Progenitor cell of endocrine pancreas (in vitro differentiated cells): ENCODE measurements at places on chromosomes 7 and 10.
A peak's percentile ranks its signal among the peaks of the same experiment; 100 is the strongest.

GRCh38 chr7:12233175-12233574, 22.1 kb downstream of the TMEM106B start:
- peaks cover 17% of the 10 kb centered on the region for H3K36me3 ChIP-seq
- DNase-seq: no peak

DNA sequence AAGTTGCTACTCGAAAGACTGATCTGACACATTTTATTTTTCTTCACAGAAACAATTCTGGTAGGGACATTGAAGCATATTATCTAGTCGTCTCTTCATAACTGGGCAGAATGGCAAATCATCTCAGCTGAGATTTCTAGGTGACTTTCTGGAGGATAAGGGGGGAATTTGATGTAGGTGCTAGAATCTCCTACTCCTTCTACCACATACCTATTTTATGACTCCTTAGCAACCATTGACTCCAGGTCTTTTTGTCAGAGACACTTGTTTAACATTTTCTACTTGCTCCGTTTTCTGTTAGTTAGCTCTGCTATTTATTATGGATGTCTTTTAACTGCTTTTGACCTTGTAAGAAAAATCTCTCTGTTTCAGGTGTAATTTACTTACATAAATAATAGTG, 380.9 kb upstream of the SEMA3C start:
- no peak overlapping the region for H3K27ac ChIP-seq
- peaks cover 7% of the 10 kb centered on the region for H3K4me1 ChIP-seq
- no peaks in the 10 kb centered on the region for H3K36me3 ChIP-seq
- DNase-seq: no peak

DNA sequence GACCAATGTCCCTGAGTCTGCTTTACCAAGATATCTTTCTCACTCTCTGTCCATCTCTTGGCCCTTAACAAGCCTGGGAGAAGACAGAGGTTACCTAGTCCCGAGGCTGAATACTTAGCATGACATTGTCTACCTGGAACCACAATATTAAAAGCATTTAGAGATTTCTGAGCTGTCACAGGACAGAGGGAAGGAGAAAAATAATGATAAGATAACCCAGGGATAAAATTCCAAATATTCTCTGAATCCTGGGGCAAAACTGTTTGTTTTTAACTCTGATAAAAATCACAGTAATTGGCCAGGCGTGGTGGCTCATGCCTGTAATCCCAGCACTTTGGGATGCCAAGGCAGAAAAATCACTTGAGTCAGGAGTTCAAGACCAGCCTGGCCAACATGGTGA, 12.0 kb upstream of the MAPK8 start:
- H3K27ac ChIP-seq: no peak overlapping the region
- H3K4me1 ChIP-seq: peaks cover 11% of the 10 kb centered on the region
- H3K36me3 ChIP-seq: no peaks in the 10 kb centered on the region
- no peak overlapping the region for H3K4me3 ChIP-seq
- DNase-seq: no peak

DNA sequence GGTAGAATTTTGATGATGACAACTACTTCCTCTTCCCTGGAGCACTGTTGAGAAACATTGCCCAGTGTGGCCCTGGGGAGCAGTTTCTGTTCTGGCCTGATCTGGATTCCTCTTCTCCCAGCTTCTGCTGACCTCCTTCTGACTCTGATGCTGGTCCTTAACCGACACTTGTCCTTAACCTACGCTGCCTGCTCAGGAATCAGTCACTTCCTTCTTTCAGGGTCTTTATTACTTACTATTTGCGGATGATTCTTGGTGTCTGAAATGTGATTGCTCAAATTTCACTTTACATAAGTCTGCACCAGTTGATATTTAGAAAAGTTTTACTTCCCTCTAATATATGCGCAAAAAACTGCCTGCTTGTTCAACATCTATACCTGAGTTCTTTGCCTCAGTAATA, 164.1 kb downstream of the PTEN start:
- no peaks in the 10 kb centered on the region for H3K36me3 ChIP-seq
- H3K4me3 ChIP-seq: no peak overlapping the region
- H3K4me1 ChIP-seq: peaks cover 8% of the 10 kb centered on the region
- H3K27ac ChIP-seq: peak overlapping the region; percentile 2

- H3K4me1 ChIP-seq: no peaks in the 10 kb centered on the region
- H3K36me3 ChIP-seq: no peaks in the 10 kb centered on the region
- H3K27ac ChIP-seq: no peak overlapping the region
- no peaks in the 10 kb centered on the region for H3K27me3 ChIP-seq
- DNase-seq: no peak
Observed at GRCh38 chr7:15778191-15778590, 91.7 kb upstream of the MEOX2 start.

GRCh38 chr7:36010656-36011587, 142.1 kb upstream of the EEPD1 start:
- H3K27me3 ChIP-seq: peaks cover 6% of the 10 kb centered on the region
- DNase-seq: no peak
- H3K36me3 ChIP-seq: no peaks in the 10 kb centered on the region
- no peaks in the 10 kb centered on the region for H3K4me1 ChIP-seq
- H3K4me3 ChIP-seq: no peak overlapping the region

DNA sequence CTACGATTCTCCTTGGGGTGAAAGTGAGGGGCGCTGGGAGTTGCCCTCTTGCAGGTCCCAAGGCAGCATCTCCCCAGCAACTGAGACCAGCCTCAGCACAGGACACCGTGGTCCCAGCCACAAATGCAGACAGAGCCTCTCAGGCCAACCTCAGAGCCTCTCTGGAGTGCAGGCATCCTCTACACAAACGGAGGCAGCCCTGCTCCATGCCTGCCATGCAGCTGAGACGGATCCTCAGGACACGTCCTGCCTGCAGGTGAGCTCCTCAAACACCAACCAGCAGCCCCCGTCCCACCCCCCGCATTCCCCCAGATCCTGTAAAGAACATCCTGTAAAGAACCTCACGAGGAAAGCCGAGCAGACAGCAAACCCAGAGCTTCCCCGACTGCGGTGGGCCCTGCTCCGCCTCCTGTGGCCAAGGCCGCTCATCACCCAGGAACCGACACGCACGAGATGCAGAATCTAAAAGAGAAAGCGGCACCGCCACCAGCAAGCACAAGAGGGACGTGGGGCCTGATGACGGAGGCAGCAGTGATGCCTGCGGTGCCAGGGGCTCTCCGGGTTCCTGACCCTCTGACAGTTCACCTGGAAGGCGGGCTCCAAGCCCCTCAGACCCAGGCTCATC, 186.9 kb downstream of the PTPRN2 start:
- no peak for DNase-seq
- no peak overlapping the region for H3K27ac ChIP-seq
- H3K4me1 ChIP-seq: peaks cover 10% of the 10 kb centered on the region
- peaks cover 3% of the 10 kb centered on the region for H3K36me3 ChIP-seq

DNA sequence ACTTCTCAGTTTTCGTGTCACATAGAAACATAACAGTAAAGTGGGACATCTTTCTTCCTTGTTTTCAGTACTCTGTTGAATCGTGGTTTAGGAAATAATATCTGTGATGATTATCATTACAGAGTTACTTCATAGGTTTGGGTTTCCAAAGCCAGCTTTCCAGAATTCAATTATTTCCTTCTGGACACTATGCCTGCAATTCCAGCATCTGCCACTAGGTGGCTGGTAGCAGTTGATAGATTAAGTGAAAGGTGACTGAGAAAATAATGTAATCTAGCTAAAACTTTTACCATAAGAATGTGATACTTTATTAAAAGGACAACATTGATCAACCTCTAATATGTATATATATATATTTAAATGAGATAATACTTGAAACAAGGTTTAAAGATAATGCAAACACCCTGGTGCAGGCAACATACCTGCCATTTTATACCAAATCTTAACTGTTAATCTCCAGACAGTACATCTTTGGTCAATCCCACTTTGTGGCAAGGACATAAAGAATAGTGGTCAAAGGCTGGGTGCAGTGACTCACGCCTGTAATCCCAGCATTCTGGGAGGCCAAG, 102.6 kb downstream of the SH3PXD2A start:
- H3K36me3 ChIP-seq: no peaks in the 10 kb centered on the region
- no peaks in the 10 kb centered on the region for H3K27me3 ChIP-seq
- no peak for DNase-seq
- H3K27ac ChIP-seq: no peak overlapping the region
- no peak overlapping the region for H3K4me3 ChIP-seq
- H3K4me1 ChIP-seq: peaks cover 2% of the 10 kb centered on the region

GRCh38 chr10:1551636-1552338, 185.5 kb downstream of the ADARB2 start:
- H3K36me3 ChIP-seq: no peaks in the 10 kb centered on the region
- peaks cover 12% of the 10 kb centered on the region for H3K4me1 ChIP-seq
- no peak for DNase-seq
- H3K27me3 ChIP-seq: peaks cover 11% of the 10 kb centered on the region
- no peak overlapping the region for H3K4me3 ChIP-seq

- no peak overlapping the region for H3K4me3 ChIP-seq
- H3K4me1 ChIP-seq: no peaks in the 10 kb centered on the region
- no peak overlapping the region for H3K27ac ChIP-seq
- DNase-seq: no peak
Observed at GRCh38 chr7:116836048-116836447, 26.3 kb upstream of the CAPZA2 start.

DNA sequence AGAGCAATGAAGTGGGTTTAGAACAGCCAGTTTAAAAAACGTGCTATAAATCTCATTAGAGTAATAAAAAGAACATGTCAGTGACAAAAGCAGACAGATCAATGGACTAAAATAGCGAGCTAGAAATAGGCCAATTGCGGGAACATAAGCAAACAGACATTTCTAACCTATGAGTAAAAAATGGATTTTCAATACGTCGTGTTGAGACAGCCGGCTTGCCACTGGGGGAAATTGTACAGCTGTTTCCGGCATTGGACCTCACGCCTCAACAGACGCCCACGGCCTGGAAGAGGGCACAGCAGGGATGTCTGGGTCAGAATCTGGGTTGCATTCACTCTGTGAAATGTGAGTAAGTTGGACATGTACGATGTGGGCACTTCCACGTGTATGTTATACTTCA, 92.9 kb downstream of the SVOPL start:
- peaks cover 38% of the 10 kb centered on the region for H3K4me1 ChIP-seq
- peak overlapping the region; percentile 94 for H3K27ac ChIP-seq
- no peaks in the 10 kb centered on the region for H3K27me3 ChIP-seq
- peak overlapping the region; percentile 26 for H3K4me3 ChIP-seq

- no peak overlapping the region for H3K4me3 ChIP-seq
- H3K4me1 ChIP-seq: peaks cover 12% of the 10 kb centered on the region
- H3K27ac ChIP-seq: no peak overlapping the region
Observed at GRCh38 chr7:16684935-16685334, 39.0 kb downstream of the BZW2 start.

GRCh38 chr10:101237081-101237981, 8.1 kb upstream of the LBX1 start:
- no peak for DNase-seq
- H3K27me3 ChIP-seq: peaks cover 92% of the 10 kb centered on the region
- H3K36me3 ChIP-seq: no peaks in the 10 kb centered on the region
- H3K4me3 ChIP-seq: no peak overlapping the region
- H3K4me1 ChIP-seq: peaks cover 3% of the 10 kb centered on the region

- H3K27me3 ChIP-seq: no peaks in the 10 kb centered on the region
- DNase-seq: no peak
- no peak overlapping the region for H3K4me3 ChIP-seq
- H3K27ac ChIP-seq: no peak overlapping the region
- no peaks in the 10 kb centered on the region for H3K4me1 ChIP-seq
Observed at GRCh38 chr7:144118341-144118740, 4.6 kb upstream of the OR2A14 start.

GRCh38 chr7:47087866-47088265, 494.0 kb downstream of the TNS3 start:
- H3K36me3 ChIP-seq: no peaks in the 10 kb centered on the region
- no peak overlapping the region for H3K4me3 ChIP-seq
- no peak overlapping the region for H3K27ac ChIP-seq
- peaks cover 3% of the 10 kb centered on the region for H3K27me3 ChIP-seq
- H3K4me1 ChIP-seq: no peaks in the 10 kb centered on the region
- no peak for DNase-seq

DNA sequence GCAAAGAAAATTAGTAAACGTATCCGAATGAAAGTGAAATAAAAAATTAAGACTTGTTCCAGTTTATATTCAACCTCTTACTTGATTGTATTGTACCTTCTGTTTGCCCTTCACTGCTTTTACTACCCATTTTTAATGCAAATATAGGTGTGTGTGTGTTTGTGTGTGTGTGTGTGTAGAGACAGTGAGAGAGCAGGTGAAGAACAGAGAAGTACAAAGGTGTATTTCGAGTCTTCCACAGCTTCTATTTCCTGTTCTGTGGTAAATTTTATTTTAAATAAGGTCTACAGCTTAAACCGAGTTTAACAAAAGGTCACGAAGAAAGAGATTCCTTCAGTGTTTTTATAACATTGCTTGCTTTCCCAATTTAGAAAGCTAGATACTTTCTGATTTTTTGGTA, 12.7 kb upstream of the SVIL start:
- no peaks in the 10 kb centered on the region for H3K27me3 ChIP-seq
- no peak for DNase-seq
- H3K4me1 ChIP-seq: peaks cover 27% of the 10 kb centered on the region

DNA sequence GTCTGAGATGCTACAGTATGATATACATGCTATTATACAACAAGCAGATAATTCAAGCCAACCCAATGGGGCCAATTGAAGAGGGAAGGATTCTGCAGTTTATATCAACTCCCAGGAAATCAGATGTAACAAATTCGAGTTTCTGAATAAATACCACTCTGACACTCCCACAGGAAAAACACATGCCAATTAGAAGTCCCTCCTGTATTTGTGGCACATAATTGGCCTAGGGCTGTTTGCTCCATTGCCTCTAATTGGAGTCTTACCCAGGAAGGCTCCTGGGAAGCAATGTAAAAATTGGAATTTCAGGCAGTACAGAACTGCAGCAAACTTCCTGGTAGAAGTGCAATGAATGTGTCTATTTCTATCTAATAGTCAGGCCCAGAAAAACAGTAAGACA, 4.7 kb downstream of the PPA1 start:
- peaks cover 4% of the 10 kb centered on the region for H3K36me3 ChIP-seq
- peaks cover 18% of the 10 kb centered on the region for H3K4me1 ChIP-seq
- H3K27me3 ChIP-seq: no peaks in the 10 kb centered on the region

- no peaks in the 10 kb centered on the region for H3K4me1 ChIP-seq
- no peak overlapping the region for H3K4me3 ChIP-seq
- no peak overlapping the region for H3K27ac ChIP-seq
- H3K27me3 ChIP-seq: peaks cover 46% of the 10 kb centered on the region
- DNase-seq: no peak
- no peaks in the 10 kb centered on the region for H3K36me3 ChIP-seq
Observed at GRCh38 chr10:128900456-128900855, 566.6 kb upstream of the MGMT start.

DNA sequence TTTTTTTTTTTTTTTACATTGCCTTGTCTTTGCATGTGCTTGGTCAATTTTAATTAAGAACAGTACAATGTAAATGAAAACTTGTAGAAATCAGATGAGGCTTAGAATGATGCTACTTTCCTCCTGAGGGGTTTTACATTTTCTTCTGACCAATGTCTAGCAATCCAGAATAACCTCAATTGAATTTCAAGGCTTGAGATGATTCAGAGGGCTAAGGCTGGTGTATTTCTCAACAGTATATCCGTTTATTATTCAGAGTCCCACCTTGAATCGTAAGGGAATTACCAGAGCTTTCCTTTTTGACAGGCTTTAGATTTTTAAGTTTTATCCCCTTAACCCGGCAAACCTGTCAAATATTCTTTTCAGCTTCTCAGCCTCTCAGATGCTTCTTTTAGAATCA, 231.2 kb upstream of the STK17A start:
- H3K36me3 ChIP-seq: peaks cover 1% of the 10 kb centered on the region
- no peaks in the 10 kb centered on the region for H3K27me3 ChIP-seq
- no peak overlapping the region for H3K4me3 ChIP-seq
- no peak overlapping the region for H3K27ac ChIP-seq
- no peak for DNase-seq

GRCh38 chr7:117132321-117133120, 179.2 kb downstream of the ST7 start:
- H3K4me1 ChIP-seq: peaks cover 4% of the 10 kb centered on the region
- no peak overlapping the region for H3K27ac ChIP-seq
- H3K4me3 ChIP-seq: no peak overlapping the region
- no peak for DNase-seq
